ENCODE measurements at places on chromosomes 4 and X.

- DNase-seq: no peak
Measured at GRCh38 chr4:134958862-134959261, 757.3 kb upstream of the PABPC4L start.

DNA sequence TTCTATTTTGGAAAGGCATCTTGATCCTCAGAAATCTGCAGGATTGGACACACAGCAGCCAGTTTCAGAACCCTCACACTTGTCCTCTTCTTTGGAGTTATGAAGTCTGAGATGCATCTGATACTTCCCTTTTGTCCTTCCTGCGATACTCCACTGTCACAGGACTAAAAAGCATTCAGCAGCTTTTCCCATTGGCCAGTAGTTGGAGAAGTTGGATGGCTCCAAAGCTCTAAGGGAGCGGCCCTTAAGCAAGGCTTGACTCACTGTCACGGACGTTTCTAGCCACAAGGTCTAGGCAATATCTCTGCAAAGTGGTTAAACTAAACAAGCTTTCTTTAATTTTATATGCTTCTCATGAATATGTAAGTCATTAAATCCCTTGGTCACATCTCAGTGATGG is 417.0 kb downstream of the AFF2 start:
- no peak for DNase-seq

DNA sequence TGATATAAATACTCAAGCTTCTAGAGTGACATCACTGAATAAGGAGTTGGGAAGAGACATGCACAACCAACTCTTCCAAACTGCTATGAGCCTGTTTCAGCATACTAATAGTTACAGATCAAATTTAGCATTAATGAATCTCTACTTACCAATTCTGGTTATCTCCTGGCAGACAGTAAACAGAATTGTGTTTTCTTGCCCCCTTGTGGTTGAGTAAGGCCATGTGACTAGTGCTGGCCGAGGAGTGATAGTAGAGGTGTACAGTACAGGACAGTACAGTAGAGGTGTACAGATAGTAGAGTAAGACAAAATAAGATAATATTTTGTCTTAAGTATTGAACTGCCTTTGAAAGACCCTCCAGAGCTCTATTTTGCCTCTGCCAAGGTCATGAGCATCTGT is 681.4 kb downstream of the GABRG1 start:
- no peak for DNase-seq

GRCh38 chr4:165991325-165992180 is 118.5 kb downstream of the TLL1 start:
- DNase-seq: no peak

- DNase-seq: no peak
Measured at GRCh38 chr4:6335040-6335590, 65.5 kb downstream of the WFS1 start.

- DNase-seq: no peak
Measured at GRCh38 chr4:102439236-102439614, 61.9 kb upstream of the NFKB1 start.

DNA sequence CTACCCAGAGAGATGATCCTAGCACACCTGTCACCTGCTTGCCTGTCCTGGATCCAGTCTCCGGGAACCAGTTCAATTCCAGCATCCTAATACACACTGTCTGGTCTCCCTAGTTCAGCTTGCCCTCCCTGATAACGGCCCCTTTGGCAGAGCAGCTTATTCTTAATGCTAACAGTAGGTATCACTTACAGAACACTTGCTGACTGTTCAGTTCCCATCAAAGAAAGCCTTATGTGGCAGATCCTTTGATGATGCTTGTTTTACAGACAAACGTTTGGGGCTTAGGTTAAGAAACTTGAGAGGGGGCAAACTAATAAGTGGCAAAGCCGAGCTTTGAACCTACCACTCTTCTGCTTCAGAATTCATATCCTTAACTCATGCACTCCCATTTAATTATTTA is 890 bp downstream of the RASSF6 start:
- DNase-seq: no peak

- no peak for DNase-seq
Measured at GRCh38 chr4:155877971-155878370, 11.9 kb upstream of the ASIC5 start.

GRCh38 chr4:73231518-73232487 is 26.8 kb downstream of the ANKRD17 start:
- DNase-seq: no peak

DNA sequence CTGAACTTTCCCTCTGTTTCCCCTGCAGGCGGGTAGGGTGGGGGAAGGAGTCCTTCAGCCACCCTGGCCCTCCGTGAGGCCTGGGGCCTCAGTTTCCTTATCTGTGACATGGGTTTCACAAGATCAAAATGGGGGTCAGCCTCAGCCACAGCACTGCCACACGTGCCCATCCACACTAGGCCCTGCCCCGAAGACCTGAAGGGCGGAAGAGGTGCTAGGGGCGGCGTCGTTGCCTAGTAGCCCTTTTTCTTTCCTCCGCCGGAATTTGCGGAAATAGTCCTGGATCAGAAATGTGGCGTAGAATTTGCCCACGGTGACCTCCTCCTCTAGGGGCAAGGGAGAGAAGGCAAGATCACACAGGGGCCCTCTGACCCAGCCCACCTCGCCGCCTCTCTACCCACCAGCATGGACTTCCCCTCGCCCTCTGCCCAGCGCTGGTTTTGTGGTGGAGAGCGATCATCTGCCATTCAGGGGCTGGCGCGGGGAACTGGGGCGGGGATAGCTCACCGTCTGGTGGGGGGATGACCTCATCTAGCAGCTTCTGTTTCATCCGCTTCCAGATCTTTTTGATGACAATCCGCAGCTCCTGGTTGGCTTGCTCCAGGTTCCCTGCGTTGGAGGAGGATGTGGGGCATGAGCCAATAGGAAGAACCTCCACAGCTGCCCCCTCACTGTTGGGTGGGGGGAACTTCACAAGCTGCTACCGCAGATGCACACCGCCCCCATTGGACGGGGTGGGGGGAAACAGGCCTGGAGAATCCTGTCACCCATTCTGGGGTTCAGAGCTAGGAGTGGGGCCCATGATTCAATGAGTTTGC is 9.7 kb upstream of the SYP start:
- DNase-seq: no peak

GRCh38 chr4:16820329-16820728 is 78.1 kb downstream of the LDB2 start:
- DNase-seq: no peak

GRCh38 chr4:52868133-52868532 is 6.0 kb downstream of the RASL11B start:
- no peak for DNase-seq

DNA sequence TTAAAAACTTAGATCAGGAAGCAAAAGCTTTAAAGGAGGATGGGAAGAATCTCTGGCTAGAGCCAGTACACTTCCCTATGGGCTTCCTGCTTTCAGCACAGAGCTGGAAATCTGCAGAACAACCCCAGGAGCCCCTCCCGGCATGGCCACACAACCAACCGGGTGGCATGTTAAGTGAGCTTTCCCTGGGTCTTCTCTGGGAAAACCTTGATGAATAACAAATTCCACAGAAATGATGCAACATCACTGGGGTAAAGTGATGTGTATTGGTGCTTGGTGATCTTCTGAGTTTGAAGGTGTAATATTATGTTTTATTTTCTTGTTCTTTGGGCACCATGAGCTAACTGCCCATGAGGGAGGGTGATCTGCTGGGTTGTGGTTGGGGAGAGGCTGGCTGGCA is 22.1 kb downstream of the NHS start:
- no peak for DNase-seq

DNA sequence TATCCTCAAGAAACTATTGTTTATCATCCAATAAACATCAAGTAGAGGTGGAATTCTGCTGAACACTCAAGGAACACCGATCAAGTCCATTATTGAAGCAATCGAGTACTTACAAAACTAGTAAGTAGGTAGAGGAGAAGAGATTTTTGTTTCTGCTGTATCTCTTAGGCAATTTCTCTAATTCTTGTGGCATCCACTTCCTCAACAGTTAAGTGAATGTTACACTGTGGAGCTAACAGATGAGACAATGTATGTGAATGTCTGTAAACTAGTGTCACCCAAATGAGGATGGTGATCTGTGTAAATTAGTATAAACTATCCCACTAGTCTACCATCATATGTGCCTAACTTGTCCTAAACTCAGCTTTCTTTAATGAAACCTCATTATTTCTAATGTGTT is 261.6 kb downstream of the ARHGAP24 start:
- DNase-seq: no peak

DNA sequence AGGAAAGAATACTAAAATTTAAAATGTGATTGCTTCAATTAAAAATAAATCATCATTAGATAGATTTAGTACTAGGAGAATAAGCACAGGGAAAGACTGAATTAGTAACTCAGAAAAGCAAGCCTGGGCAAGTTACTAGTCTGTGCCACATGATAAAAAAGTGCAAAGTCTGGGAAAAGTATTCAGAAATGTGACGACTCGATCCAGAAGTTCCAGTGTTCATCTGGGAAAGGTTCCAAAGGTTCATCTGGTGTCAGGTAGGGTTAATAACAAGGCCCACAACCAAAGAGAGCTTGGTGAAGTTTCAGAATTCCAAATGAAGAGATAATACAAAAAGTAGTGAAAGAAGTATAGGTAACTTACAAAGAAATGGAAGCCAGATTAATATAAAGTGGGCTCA is 78.3 kb upstream of the ARSJ start:
- no peak for DNase-seq

DNA sequence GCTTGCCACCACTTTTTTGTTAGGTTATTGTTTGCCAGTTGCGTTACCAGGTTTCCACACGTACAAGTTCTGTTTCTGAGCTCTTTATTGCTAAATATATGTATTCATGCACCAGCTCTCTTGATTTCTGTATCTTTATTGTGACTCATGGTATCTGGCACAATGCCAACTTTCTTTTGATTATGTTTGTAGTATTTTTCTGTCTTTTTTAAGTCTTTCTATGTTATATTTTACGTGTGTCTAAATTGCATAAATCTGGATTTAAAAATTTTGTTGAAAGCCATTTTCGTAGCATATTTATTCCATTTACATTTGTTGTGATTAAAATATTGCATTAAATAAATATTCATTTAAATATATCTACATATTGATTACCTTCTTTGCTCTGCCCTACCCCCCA is 73.8 kb downstream of the KDM6A start:
- DNase-seq: no peak

DNA sequence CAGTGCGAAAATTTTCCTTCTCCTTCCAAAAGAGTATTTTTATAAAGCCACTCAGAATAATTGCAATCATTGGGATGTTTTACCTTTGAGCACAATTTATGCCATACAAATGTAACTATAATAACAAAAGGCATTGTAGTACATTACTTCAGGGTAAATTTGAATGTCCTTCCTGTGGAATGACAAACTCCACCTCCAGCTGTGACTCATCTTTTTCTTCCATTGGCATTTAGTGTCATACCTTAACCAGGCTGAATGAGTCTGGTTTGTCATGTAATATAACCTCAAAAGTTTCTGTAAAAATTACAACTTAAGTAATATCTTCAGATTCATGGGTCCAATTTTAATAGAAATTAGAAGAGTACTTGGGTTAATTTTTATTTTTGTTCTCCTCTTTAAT is 93.3 kb downstream of the TMEM47 start:
- DNase-seq: no peak

DNA sequence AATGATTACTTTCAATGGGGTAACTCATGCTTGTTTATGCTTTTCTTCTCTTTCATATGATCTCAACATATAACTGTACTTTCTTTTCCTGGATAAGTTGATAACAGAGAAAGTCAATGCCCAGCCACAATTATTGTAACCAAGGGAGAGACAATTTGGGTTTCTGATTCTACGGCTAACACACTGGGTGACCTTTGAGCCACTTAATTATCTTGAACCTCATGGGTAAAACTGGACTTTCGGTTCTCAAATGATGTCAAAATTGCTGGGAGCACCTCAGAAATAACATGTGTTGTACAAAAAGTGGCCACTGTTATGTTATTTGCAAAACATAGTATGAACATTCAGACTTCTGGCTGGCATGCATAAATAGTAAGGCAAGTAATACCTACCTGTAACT is 79.6 kb upstream of the MCF2 start:
- no peak for DNase-seq

- DNase-seq: no peak
Measured at GRCh38 chrX:12423346-12423745, 285.1 kb downstream of the FRMPD4 start.

- DNase-seq: no peak
Measured at GRCh38 chrX:54509400-54509799, 13.4 kb upstream of the FGD1 start.
